ENCODE measurements at places on chromosomes 4 and X.

- no peak for DNase-seq
Observed at GRCh38 chr4:155624478-155624877, 42.2 kb upstream of the GUCY1A1 start.

DNA sequence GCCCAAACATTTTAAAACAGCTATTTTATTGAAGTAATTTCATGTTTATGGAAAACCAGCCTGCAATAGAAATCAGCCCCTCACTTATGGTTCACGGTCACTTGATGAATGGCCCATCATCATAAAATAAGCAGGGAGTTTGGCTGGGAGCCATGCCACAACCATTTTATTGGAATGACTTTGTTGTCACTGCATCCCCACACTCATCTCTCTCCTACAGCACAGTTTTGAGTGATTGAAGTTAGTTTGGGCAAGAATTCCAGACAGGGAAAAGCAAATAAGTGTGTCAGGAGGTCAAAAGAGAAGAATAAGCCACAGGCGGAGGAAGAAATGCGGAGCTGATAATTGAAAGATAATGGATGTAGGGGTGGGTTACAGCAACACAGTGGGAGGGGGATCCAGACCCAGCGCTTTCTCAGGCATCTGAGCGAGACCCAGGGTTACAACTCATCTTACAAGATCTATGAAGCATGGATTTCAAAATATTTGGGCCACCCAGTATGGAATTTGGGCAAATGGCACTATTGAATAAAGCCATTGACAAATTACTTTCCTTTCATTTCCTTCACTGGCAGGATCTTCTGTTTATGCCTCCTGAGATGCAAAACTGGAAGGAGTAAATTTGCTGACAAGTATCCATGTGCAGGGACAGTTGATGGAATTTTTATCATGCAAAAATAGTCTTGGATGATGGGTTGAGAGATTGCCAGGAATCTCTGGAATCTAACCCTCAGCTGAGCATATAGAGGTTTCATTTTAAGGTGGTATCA lies 100.8 kb downstream of the SHROOM3 start:
- no peak for DNase-seq

- DNase-seq: no peak
Observed at GRCh38 chrX:115940348-115940747, 230.2 kb upstream of the AGTR2 start.

DNA sequence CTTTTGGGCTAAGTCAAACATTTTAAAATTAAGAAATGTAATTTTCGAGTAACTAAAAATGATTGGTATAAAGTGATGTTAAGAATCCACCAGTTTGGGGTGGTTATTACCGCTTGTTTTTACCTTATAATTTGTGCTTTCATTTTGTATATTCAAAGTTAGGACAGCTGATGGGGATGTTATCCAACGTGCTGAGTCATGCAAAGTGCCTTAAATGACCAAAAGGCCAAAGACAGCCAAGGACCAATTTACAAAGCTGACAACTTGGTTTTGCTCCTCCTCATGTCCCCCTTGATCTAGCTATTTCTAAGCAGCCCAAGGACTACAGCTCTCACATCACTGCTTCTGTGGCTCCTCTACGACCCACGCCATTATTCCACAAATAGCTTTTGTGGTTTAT lies 181.4 kb upstream of the PCDH7 start:
- no peak for DNase-seq

GRCh38 chr4:122305853-122306252 lies 73.0 kb upstream of the ADAD1 start:
- DNase-seq: no peak

GRCh38 chrX:139932073-139932900 lies 566 bp downstream of the ATP11C start:
- no peak for DNase-seq

GRCh38 chrX:1388651-1389050 lies 3.3 kb downstream of the SLC25A6 start:
- no peak for DNase-seq

- no peak for DNase-seq
Observed at GRCh38 chrX:16239211-16239610, 71.9 kb downstream of the MAGEB17 start.

DNA sequence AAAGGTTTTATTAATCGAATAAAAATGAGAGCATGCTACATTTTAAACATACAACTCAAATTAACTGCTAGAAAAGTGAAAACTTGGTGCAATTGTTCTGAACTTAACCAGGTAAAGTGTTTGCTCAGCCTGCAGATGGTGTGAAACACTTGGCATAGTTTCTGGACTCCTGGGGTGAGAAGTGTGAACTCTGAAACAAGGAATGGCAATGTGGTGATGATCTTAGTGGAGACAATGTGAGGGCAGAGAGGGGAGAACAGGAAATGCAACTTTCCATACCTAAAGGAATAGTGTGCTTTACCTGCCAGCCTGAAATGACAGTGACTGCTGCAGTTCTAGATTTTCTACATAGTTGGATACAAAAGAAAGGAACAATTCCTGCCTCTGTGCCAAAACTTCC lies 57.4 kb downstream of the CCSER1 start:
- DNase-seq: no peak
